Muscle of arm (tissue), 14 donors: ENCODE measurements at places on chromosomes 6 and 20. TPM values are rescaled to one million over a fixed set of nuclear protein-coding genes. Genes with fewer than 3 reads are reported as not detected.

Gene PSORS1C1
- 0.41 TPM for polyA plus RNA-seq

Gene DPPA5
- not detected for polyA plus RNA-seq

Gene BPIFB6
- polyA plus RNA-seq: not detected

Gene RIPOR3
- polyA plus RNA-seq: 15.1 TPM

Gene ANKRD66
- 0.26 TPM for polyA plus RNA-seq

Gene NEU1
- 14.6 TPM for polyA plus RNA-seq

Gene HSPA12B
- 23.7 TPM for polyA plus RNA-seq

Gene PRR18
- polyA plus RNA-seq: not detected

Gene ARHGAP40
- not detected for polyA plus RNA-seq

Gene CHRNA4
- 0.22 TPM for polyA plus RNA-seq

Gene TMEM217
- not detected for polyA plus RNA-seq

Gene GGTLC1
- not detected for polyA plus RNA-seq

GRCh38 chr20:64130271-64130670, 22.9 kb upstream of the NPBWR2 start:
- DNase-seq: no peak

DNA sequence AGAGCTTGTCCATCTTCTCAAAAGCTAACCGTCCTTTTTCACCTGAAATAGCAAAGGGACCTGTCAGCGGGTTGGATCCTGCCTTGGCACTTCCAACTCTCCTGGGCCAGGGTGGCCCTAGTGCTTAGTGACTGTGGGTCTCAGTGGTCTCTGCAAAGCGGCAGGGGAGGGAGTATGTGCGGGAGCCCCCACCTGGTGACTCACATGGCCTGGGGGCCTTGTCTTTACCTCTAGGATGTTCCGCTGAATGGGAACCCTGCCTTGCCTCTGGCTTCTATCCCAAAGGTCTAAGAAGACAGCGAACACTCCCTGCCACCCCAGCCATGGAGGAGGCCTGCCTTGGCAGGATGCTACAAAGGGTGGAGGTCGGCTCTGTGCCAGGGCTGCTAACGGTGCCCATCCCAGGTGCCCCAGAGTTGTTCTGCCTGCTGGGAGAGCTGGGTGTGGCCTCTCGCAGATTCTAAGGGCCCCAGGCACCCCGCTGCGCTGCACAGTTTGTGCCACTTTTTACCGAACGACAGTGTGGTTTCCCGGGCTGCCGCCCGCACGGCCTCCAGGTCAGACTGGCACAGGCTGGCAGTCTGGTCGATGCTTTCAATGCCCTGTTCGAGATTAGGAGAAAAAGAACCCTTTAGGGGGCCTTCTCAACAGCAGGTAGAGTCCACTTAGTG, 77.2 kb downstream of the PTPN1 start:
- no peak for DNase-seq

GRCh38 chr6:136920216-136920615, 1.9 kb upstream of the SLC35D3 start:
- DNase-seq: no peak

GRCh38 chr20:14724468-14724867, 387.1 kb upstream of the FLRT3 start:
- DNase-seq: peak; percentile 31

GRCh38 chr6:125156496-125156895, 2.9 kb downstream of the TPD52L1 start:
- DNase-seq: no peak

GRCh38 chr6:153476243-153476642, 345.2 kb upstream of the RGS17 start:
- DNase-seq: no peak

DNA sequence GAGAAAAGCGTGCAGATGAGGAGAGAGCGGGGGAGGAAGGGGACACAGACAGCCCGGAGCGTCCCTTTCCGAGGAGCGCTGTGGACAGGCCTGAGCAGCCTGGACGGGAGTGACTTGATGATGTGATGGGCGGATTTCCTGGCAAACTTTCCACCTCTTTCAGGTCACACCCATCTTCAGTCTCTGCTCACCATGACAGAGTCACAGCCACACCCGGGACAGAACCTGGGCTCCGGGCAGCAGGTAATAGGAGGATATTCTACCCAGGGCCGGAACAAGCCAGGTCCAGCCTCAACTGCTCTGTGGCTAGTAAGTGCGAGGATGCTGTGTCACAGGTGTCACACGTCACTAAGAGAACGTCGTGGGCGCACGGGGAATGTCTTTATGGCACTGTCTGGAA, 84.3 kb downstream of the THBS2 start:
- no peak for DNase-seq

- DNase-seq: no peak
These were observed 22.6 kb downstream of the DYNLT1 start for GRCh38 chr6:158621694-158622544.

DNA sequence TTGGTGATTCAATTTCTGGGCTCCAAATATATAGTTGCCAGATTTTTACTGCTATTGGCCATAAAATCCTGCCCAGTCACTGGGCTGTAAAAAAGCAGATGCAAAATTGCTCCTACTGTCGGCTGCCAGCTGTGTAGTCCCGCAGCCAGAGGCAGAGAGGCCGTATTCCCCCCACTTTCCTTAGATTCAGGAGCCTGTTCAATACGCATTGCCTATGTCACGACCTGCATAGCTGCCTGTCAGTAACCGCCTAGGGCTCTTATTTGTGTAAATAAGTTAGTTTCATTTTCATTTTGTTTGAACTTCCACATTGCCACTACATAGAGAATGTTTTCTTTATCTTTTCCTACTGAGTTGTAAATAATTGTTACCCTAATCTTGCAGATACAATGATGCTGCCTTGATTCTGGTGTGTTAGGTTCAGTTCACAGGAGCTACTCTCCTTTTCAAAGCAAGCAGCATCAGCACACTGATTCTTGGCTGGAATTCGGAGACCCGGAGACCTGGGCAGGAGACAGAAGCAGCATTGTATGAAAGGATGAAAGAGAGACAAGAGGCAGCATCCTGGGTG, 46.0 kb upstream of the UST start:
- peak; percentile 33 for DNase-seq

- DNase-seq: no peak
These were observed 239.9 kb downstream of the HIVEP2 start for GRCh38 chr6:142705054-142705453.

- DNase-seq: no peak
These were observed 199.2 kb downstream of the ZFAND3 start for GRCh38 chr6:38018755-38019165.

- no peak for DNase-seq
These were observed 203.3 kb downstream of the BCAS1 start for GRCh38 chr20:53866794-53867740.

DNA sequence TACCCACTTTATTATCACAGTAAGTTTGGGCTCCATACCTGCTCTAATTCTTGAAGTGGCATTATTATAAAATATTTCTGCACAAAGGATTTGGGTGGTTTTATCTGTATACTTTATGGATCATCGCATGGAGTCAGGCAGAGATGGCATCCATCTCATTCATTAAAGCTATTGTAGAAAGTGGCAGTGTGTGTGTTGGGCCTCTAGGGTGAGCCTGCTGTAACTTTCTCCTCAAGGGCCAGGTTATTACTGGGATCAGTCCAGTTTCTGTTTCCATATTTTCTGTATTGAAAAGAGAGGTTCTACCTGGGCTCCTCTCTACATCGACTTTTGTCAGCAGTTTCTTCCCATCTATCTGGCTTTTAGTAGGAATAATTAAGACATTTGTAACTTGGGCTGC, 511.1 kb downstream of the MMUT start:
- DNase-seq: no peak

DNA sequence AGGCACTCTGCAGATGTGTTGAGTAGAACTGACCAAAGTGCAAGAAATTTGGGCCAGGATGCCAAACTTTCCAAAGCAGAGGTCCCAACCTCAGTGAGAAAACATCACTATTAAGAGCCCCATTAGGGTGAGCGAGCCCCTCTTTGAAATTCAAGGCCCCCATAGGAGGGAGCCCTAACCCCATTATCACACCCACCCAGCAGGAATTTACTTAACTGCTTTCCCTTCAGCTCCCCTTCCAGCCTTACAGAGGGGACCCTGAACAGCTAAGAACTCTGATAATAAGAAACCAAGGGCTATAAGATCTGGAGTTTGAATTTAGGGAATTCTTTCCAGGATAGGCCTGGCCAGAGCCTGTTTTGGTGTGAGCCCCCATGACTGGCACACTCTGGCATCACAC, 130.6 kb downstream of the NFATC2 start:
- no peak for DNase-seq

GRCh38 chr6:42227173-42227850, 9.7 kb upstream of the MRPS10 start:
- no peak for DNase-seq
